ENCODE measurements at places on chromosomes 5 and 9. TPM values are rescaled to one million over a fixed set of nuclear protein-coding genes. Genes with fewer than 3 reads are reported as not detected.

The GAPT gene
- not detected for total RNA-seq

The PIK3R1 gene
- total RNA-seq: 6.8 TPM

The TEX48 gene
- not detected for total RNA-seq

The GABRP gene
- total RNA-seq: not detected

The KCNIP1 gene
- total RNA-seq: not detected

The ARPC5L gene
- total RNA-seq: 69.3 TPM

The LRRC19 gene
- total RNA-seq: not detected

The IPO11 gene
- total RNA-seq: 15.8 TPM

The TAF11L5 gene
- total RNA-seq: not detected

All from A549 treated with Hydrocortisone at 1 μM for 4 hours (cell line).